ENCODE measurements at places on chromosomes 12 and 14.

GRCh38 chr14:89960914-89961313 is 5.2 kb downstream of the TDP1 start:
- DNase-seq = no peak

DNA sequence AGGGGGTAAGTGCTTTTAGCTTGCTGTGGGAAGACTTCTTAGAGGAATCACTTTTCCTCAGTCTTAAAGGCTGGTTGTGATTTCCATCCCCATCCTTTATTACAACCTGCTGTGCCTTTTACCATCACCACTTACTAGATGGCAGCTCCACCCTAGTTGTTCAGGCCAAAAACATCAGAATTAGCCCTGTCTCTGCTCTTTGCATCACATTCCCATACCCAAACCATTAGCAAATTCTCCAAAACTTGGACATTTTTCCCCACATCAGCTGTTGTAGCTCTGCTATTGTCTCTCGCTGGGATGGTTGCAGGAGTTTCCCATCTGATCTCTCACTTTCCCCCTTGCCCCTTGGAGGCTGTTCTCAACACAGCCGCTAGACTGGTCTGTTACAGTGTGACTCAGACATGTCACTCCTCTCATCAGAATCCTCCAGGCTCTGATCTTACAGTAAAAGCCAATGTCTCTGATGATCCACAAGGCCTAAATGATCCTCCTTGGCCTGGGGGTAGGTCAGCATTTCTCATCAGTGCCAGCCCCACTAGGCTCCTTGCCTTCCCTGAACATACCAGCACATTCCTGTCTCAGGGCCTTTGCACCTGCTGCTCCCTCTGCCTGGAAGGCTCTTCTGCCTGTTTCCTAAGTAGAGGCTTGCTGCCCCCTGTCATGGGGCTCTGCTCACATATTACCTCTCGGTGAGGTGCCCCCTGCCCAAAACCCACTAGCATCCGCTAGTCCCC is 102.5 kb downstream of the BEGAIN start:
- no peak for DNase-seq

GRCh38 chr12:14884458-14884878 is 1.2 kb downstream of the MGP start:
- DNase-seq = no peak

DNA sequence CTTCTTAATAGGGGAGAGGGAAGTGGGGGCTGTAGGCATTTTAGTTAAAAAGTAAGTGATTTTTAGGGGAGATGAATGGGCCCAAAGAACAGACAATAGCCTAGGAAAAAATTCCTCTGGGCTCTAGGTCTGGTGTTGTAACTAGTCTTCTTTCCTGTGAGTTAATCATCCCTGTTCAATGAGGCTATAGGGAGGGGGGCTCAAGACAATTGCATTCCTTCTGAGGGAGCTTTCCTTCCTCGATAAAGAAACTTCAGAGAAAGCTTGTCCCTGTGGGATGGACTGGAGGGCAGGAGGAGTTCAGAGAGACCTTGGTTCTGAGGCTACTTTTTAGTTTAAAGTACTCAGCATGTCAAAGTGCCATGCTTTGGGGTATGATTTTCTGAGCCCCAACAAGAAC is 127.2 kb downstream of the BBS10 start:
- no peak for DNase-seq

DNA sequence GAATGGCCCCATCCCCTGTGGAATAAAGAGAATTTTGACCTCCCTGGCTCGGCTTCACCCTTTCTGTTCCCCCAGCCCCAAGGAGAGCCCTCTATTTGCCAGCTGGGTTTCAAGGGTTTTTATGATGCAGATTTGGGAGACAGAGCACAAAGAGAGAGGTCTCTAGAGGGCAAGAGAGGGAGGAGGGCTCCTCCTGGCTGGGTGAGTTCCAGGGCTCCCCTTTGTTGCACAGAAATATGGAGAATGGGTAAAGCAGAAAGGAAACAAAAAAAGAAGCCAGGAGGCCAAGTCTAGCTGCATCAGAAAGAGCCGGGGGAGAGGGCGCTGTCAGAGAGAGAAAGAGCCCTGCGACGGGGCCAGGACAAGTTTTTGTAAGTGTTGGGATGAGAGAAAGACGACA is 319.6 kb upstream of the RTL1 start:
- no peak for DNase-seq

- no peak for DNase-seq
These were observed 41.3 kb downstream of the SLC16A7 start for GRCh38 chr12:59636945-59637691.

DNA sequence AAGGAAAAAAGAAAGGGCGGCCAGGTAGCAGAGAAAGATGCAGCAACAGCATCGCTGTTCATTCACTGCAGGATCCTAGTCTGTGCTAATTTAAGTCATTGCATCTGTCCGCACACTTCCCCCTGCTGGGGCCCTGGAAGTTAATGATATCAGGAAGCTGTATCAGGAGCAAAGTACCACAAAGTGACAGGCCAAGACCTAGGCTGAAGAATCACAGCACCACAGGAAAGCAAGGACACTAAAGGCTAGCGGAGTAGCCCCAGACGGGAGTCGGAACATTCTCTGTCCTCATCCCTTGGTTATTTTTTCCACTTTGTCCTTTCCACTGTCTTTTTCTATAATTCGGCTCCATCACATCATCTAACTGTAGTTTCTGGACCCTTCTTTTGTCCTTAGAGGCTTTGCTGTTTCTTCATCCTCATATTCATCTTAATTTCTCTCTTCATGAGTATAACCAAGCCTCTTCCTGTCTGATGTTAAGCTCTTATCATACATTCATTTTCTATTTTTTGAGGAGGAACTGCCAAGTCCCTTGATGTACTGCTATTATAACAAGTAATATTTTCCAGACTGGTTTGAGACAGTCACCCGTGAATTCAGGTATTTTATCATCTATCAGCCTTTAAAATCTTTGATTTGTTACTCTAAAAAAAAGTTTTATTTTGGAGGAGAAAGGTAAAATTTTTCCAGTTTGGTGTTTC is 28.3 kb downstream of the DUSP16 start:
- no peak for DNase-seq
